ENCODE measurements at places on chromosomes 4 and X. TPM values are rescaled to one million over a fixed set of nuclear protein-coding genes. Genes with fewer than 3 reads are reported as not detected.

The GPR34 gene
- not detected for total RNA-seq

DNA sequence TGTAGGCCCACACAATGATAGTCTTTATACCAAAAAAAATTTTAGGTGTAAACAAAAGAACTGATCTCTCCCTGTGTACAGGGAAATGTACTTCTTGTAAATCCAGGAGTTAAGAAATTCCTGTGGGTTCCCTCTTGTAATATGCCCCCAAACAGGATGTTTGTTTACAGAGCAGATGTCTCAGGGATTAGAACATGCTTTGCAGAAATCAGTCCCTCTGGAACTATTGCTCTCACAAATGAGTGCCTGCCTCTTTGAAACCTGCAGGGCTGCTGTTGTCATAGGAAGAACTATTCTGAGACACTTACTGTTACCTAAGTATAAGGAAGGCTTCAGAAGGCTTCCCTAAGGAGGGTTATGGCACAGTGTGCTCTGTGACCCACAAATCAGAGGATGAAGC lies 35.6 kb downstream of the PAK3 start:
- peaks cover 2% of the 10 kb centered on the region for H3K4me1 ChIP-seq
- H3K36me3 ChIP-seq, result no peaks in the 10 kb centered on the region
- no peaks in the 10 kb centered on the region for H3K27me3 ChIP-seq

The CACNA1F gene
- 0.32 TPM for total RNA-seq

The NPY2R gene
- total RNA-seq, result not detected

DNA sequence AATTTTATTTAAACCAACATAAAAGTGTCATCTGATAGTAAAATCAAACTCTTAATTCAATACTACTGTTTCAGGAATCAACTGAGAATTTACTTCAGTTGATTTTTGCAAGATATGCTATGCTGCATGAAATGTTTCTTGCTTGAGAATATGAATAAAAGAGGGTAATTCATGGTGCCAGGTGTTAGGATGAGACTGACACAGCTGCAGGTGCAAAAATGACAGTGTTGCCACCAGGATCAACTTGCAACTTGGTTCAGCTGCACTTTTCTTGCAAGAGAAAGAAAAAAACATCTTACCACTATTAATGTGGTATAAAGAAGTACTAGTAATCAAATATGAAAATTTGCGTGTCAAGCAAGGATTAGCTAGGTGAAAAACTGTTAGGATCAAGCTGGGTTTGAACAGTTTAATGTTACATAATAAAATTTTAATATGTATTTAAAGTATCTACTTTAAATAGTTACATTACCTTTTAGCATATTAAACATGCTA lies 49.7 kb downstream of the CHIC2 start:
- no peak overlapping the region for H3K4me3 ChIP-seq
- peaks cover 2% of the 10 kb centered on the region for H3K36me3 ChIP-seq
- no peaks in the 10 kb centered on the region for H3K27me3 ChIP-seq
- peaks cover 8% of the 10 kb centered on the region for H3K4me1 ChIP-seq
- no peak overlapping the region for H3K27ac ChIP-seq

GRCh38 chr4:83569987-83570386 lies 34.1 kb downstream of the GPAT3 start:
- no peak overlapping the region for H3K4me3 ChIP-seq
- H3K27ac ChIP-seq, result no peak overlapping the region
- no peak for DNase-seq
- H3K4me1 ChIP-seq, result peaks cover 2% of the 10 kb centered on the region
- no peaks in the 10 kb centered on the region for H3K27me3 ChIP-seq
- no peaks in the 10 kb centered on the region for H3K36me3 ChIP-seq

The CCSER1 gene
- total RNA-seq, result 7.2 TPM

The SMIM31 gene
- not detected for total RNA-seq

DNA sequence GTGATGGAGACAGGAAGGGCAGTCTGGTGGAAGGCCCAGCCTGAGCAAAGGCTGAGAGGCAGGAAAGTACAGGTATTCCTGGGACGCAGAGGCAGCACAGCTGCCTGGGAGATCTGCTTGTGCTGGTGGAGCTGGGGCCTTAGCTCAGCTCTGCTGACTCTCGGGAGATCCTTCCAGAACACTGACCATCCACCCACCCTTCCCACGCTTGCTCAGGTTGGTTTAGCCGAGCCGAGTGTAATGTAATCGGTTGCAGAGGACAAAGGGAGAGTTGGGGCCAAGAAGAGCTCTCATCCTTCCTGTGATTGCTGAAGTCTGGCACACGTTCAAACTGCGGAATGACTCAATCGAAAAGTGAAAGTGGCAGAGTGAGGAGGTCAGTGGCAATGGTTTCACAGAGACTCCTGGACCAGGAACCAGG lies 43.1 kb upstream of the GPR78 start:
- no peaks in the 10 kb centered on the region for H3K36me3 ChIP-seq
- H3K27me3 ChIP-seq, result no peaks in the 10 kb centered on the region
- H3K4me1 ChIP-seq, result peaks cover 53% of the 10 kb centered on the region
- H3K4me3 ChIP-seq, result no peak overlapping the region

Measured in mesothelial cell of epicardium (in vitro differentiated cells).